ENCODE measurements at places on chromosomes 7 and 10. TPM values are rescaled to one million over a fixed set of nuclear protein-coding genes. Genes with fewer than 3 reads are reported as not detected.

GRCh38 chr10:46555713-46556514 is 544 bp downstream of the GPRIN2 start:
- DNase-seq, result no peak

DNA sequence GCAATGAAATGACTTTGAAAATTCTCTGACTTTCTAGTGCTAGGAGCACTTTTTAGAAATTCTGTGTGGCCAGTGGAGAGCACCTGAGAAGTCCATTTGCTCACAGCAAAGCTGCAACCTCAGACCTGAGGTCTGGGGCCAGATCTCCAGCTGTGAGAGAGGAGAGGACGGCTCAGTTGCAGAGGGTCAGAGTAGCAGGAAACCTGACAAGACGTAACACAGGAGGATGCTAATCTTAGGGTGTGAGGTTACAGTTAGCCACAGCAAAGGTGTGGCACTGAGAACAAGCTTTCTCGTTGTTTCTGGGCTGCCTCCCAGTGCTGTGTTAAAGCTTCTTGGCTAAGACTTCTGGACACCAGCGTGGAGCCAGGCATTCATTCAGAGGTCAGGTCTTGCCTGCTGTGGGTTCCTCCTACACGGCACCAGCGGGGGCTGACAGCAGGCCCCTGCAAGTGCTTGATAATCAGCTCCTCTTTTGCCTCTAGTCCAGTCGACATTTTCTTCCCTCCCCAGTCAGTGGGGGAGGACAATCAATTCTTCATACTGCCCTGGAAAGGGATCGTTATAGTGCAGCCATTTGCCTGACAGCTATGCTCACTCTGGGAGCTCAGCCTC is 435.4 kb upstream of the DPP6 start:
- DNase-seq, result no peak

DNA sequence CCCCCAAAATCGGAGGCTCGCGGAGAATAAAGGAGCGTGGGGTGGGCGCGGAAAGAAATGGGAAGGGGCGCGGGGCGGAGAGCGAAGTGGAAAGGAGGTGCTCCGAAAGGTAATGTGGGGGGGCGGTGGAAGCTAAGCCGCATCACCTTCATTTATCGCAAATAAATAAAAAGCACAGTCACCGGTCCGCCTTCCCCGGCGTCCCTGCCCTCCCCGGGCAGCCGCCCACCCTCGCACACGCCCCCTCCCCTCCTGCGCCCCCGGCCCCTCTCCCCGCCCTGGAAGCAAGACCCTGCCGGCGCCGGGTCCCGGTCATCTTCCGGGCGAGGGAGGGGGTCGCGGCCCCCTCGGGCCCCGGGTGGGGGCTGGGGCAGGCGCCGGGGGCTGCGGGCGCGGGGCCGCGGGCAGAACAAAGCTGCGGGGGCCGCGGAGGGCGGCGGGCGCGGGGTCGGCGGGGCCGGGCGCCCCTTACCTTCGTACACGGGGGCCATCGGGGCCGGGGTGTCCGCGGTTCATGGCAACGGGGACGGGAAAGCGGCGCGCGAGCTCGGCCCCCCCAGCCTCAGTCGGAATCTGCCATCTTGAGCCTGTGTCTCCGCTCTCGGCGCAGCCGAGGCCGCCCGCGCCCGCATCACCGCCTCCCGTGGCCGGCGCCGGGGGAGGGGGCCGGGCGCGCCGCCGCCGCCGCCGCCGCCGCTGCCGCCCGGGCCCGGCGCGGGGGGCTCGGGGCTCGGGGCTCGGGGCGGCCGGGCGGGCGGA is 486 bp downstream of the HIPK2 start:
- DNase-seq, result no peak

GRCh38 chr10:103933557-103934121 is 15.7 kb upstream of the STN1 start:
- DNase-seq, result no peak

Gene FEZF1
- not detected for total RNA-seq

Gene GPR26
- not detected for total RNA-seq

Data from A172 (cell line).